Activated naive CD8-positive, alpha-beta T cell treated with anti-CD3 and anti-CD28 coated beads for 36 hours (primary cell): ENCODE measurements at places on chromosomes 6 and 20. TPM values are rescaled to one million over a fixed set of nuclear protein-coding genes. Genes with fewer than 3 reads are reported as not detected.

The ZNF831 gene
- total RNA-seq: 6.5 TPM

The HLA-DQA2 gene
- 0.46 TPM for total RNA-seq

- no peak for DNase-seq
Measured at GRCh38 chr6:7406743-7407142, 17.1 kb downstream of the RIOK1 start.

GRCh38 chr6:85458782-85459181 lies 8.9 kb downstream of the NT5E start:
- DNase-seq: no peak

GRCh38 chr6:135231469-135231844 lies 50.3 kb downstream of the MYB start:
- DNase-seq: peak; percentile 17

DNA sequence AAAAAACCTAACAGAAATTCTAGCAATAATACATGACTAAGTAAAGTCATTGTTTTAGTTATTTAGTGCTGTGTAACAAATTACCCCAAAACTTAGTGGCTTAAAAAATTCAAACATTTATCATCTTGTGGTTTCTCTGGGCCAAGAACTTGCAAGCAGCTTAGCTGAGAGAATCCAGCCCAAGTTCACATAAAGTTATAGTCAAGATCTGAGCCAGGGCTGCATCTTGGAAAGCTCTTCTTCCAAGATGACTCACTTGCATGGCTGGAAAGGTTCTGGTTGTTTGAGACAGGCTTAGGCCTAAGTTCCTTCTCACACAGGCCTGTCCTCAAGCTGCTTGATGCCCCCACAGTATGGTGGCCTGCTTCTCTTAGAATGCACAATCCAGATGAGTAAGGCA lies 217.8 kb upstream of the TSHZ2 start:
- no peak for DNase-seq

GRCh38 chr6:131065824-131066171 lies 2.8 kb upstream of the EPB41L2 start:
- no peak for DNase-seq

DNA sequence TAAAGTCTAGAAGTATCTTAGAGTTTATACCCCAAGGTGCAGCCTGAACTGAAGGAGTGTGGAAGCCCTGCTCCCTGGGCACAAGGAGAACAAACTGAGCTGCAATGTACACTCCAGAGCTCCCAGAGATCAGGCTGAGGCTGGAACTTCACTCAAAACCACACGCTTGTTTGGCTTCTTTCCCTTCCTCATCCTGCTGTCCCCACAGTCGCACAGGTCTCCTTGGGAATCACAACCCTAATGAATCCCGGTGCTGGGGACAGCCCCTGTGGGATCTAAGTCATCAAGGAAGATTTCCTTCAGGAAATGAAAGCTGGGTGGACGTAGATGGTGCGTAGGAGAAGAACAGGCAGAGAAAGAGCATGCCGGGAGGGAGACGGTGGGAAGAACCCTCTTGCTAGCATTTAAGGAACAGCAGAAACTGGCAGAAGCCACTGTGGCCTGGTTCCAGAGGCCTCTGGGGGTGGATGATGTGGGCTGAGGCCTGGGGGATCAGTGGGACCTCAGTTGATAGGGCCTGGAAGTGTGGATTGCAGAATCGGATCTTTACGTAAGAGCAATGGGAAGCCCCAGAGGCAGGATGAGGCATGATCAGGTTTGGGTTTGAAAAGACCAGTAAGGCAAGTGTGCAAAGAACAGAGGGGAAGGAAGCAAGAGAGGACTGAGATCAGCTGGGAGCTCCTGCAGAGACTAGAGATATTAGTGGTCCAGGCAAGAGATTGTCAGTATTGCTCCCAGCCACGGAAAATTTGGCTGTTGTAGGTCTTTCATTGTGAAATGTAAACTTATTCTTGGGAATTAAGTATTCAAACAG lies 21.4 kb downstream of the CYP24A1 start:
- no peak for DNase-seq

- no peak for DNase-seq
Measured at GRCh38 chr6:138787138-138787537, 8.7 kb upstream of the ECT2L start.
